ENCODE measurements at places on chromosomes 7 and 10. TPM values are rescaled to one million over a fixed set of nuclear protein-coding genes. Genes with fewer than 3 reads are reported as not detected.
A peak's percentile ranks its signal among the peaks of the same experiment; 100 is the strongest.

DNA sequence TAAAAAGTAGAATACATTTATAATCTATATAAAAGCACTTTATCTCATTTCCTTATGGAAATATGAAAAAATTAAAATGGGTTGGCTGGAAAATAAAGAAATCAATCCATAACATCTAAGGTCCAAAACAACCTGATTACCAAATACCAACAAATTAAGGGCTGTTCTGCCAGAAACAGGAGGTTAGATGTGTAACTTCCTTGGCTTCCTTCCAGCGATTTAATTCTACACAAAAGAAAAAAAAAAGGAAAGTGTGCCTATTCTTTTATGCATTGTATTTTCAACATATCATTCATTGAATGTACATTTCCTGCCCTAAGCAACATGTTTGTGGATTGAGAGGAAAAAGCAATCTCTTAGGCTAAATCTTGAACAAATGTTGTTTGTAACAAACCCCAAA is 36.2 kb upstream of the USP6NL start:
- no peak for ATAC-seq

DNA sequence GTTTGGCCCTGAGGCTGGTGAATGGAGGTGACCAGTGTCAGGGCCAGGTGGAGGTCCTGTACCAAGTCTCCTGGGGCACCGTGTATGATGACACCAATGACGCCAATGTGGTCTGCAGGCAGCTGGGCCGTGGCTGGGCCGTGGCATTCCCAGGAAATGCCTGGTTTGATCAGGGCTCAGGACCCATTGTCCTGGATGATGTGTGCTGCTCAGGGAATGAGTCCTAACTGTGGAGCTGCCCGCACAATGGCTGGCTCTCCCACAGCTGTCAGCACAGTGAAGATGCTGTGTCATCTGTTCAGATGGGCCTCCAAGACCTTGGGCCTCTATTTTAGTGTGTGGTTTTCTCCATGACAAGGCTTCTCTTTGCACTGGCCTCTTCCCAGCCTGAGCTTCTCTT is 64.0 kb downstream of the DMBT1 start:
- no peak for ATAC-seq

DNA sequence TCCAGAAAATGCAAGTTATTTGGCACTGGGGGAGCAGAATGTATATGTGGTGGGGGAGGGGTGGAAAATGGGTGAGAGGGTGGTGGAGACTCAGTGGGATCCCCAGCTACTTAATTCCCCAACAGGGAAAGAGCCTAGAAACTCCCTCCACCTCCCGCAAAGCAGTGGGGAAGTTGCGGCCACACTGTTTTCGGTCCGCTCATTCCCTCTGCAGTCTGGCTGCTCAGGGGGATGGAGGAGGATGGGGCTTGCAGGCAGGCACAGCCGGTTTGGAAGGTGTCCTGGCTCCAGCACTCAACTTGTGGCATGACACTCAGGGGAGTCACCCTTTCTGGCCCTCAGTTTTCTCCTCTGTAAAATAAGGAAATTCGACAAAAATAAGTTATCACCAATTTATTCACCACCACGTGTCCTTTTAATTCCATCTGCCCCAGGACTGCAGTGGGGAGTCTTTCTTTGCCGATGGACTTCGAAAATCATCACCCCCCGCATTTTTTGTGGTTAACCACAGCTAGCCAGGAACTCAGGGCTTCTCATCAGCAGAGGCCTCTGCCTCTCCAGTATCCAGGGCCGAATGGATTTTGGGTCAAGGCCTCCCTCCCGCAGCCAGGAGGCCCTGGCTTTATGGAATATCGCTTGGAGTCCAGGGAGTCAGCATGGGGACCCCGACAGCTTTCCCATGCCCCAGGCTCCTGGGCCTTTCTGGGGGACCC is 1.6 kb upstream of the HTRA1 start:
- no peak for ATAC-seq

DNA sequence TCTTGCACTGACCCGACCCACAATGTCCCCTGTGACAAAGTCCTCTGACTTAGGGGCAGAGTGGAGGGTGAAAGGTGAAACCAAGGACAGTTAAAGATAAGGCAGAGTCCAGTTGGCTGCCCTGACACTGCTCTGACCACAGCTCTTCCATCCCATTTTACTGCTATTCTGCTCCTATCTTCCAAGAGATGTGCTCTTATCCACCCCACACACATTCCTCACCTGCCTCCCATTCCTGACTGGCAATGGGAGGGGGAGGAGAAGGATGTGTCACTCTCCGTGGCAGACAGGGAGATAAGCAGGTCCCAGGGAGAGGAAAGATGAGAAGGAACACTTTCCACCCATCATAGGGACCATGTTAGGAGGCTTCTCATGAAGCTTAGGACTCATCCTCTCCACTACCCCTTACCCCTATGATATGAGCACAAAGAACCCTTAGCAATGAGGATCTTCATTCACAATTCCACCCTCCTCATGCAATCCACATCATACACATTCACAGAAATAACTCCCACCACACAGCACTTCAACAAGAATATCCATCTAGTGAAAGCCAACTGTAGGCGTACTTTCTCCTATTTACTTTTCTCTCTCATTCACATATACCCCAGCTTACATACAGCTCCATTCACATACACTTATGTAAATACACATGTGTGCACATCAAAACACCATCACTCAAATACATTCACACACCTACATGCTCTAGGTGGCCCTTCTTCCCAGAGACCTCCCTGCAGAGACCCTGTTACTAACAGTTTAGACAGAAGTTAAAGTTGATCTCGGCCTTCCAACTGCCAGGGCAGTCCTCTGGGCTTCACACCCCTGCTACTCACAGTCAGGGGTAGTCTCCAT is 6.6 kb downstream of the SYNPO2L start:
- ATAC-seq: no peak

GRCh38 chr7:134034652-134035051 is 92.5 kb upstream of the LRGUK start:
- ATAC-seq: no peak

GRCh38 chr7:155331396-155331795 is 33.7 kb downstream of the INSIG1 start:
- no peak for ATAC-seq

GRCh38 chr7:16729541-16729940 is 24.0 kb upstream of the TSPAN13 start:
- no peak for ATAC-seq

- peak; percentile 76 for ATAC-seq
These were observed 66.0 kb downstream of the CHCHD3 start for GRCh38 chr7:133015888-133016287.

GRCh38 chr7:47322731-47323130 is 259.2 kb downstream of the TNS3 start:
- ATAC-seq: no peak

GRCh38 chr10:30782537-30783461 is 153.2 kb upstream of the LYZL2 start:
- ATAC-seq: peak; percentile 9

OR6V1 gene
- total RNA-seq: not detected

SORBS1 gene
- 105 TPM for total RNA-seq

WNT16 gene
- 0.17 TPM for total RNA-seq

TRIL gene
- total RNA-seq: 0.26 TPM

FAM13C gene
- 16.8 TPM for total RNA-seq
